Thyroid gland (tissue), 4 donors: ENCODE measurements at places on chromosomes 7 and 10.

DNA sequence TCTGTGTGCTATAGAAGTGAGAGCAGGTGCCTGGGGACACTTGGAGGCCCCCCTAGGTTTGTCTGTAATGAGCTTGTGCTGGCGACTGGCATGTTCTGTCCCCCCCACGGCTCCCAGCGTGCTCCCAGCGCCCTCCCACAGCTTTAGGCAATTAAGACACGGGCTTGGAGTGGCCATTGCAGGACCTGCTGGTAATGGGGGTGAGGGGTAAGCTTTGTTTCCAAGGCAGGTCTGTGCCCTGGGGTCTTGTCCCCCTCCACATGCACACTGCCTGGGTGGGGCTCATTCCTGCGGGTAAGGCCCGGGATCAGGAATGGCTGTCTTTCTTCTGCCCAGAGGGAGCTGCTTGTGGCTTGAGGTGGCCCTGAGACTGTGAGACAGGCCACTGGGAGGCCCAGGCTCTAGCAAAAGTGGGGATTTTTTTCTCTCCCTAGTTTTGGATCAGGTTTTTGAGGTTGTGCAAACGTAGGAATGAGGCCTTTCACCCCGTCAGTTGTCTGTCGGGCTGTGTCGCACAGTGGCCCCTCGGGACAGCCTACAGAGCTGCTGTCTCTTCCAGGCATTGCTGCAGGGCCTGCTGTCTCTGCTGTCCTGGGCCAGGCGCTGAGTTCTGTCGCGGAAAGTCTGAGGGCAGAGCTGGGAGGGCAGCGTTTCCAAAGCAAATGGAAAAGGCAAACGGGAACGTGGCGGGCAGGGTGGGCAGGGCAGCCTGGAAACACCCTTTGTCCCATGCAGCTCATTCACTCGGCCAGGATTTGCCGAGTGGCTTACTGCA is 107.4 kb downstream of the LHPP start:
- DNase-seq, result no peak
- no peak overlapping the region for H3K27ac ChIP-seq
- H3K27me3 ChIP-seq, result no peaks in the 10 kb centered on the region

DNA sequence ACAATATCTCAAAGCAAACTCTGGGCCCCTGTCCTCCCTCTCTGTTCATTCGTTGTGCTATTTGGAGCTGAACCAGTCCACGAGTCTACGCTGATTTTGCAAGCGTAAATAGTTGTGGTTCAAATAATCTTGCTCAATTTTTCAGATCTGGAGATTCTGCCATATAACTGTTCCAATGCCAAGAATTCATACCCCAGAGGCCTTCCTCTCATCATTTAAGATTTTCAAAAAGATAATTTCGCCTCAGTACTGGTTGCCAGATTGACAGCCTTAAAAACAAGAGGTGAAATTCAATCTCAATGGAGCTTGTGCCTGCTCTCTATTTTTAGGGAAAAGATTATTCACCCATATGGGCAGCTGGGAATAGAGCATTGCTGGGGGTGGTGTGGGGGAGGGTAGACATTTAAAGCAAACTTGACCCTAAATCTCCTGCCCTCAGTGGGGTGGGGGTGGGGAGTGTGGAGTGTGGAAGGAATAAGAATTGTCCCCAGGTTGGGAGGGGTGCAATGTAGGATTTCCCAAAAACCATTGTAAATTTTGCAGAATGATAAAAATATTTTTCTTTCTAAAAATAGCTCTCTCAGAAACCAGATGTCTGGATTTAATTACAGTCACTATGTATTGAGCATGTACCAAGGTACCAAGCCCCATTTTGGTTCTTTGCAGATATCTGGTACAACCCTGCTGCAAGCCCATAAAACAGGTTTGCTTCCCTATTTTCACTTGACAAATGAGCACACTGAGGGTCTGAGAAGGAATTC is 104.7 kb upstream of the EEPD1 start:
- H3K4me3 ChIP-seq, result no peak overlapping the region
- no peak for DNase-seq
- no peaks in the 10 kb centered on the region for H3K27me3 ChIP-seq
- no peak overlapping the region for H3K27ac ChIP-seq
- no peaks in the 10 kb centered on the region for H3K36me3 ChIP-seq

- DNase-seq, result no peak
- no peak overlapping the region for H3K4me3 ChIP-seq
- H3K27ac ChIP-seq, result no peak overlapping the region
- H3K4me1 ChIP-seq, result peaks cover 21% of the 10 kb centered on the region
Observed at GRCh38 chr7:6258440-6259182, 13.8 kb downstream of the CYTH3 start.

GRCh38 chr10:63681993-63682697 is 160.9 kb downstream of the REEP3 start:
- H3K27me3 ChIP-seq, result no peaks in the 10 kb centered on the region
- H3K4me3 ChIP-seq, result no peak overlapping the region
- no peaks in the 10 kb centered on the region for H3K36me3 ChIP-seq
- DNase-seq, result no peak

DNA sequence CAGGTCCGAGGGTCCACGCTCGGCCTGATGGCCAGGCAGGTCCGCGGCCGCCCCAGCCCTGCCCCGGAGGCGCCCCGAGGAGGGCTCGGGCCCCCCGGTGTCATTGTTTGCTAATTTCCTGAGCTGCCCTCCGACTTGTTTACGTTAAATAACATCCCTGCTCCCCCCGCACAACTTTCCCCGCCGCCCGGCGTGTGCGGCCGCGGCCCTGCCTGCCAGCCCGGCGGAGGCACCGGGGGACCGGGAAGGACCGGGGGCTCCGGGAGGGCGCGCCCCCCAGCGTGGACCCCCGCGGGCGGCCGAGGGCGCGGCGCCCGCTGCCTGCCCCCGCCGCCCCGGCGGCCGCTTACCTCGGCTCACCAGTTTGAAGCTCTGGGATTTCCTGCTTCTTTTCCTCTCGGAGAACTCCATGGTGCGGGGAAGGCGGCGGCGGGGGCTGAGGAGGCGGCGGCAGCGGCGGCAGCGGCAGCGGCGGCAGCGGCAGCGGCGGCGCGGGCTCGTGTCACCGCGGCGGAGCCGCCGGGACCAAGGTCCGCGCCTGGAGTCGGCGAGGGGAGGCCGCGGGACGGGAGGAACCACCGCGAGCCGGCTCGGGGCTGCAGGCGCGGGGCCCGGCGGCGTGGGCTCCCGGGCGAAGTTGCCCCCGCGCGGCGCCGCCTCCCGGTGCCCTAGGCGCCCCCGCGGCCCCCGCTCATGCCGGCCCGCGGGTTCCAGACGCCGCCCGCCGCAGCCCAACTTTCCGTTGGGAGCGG is 515 bp downstream of the BEND7 start:
- peak overlapping the region; percentile 14 for H3K4me3 ChIP-seq
- H3K36me3 ChIP-seq, result no peaks in the 10 kb centered on the region
- DNase-seq, result peak; percentile 28
- H3K27me3 ChIP-seq, result no peaks in the 10 kb centered on the region
- H3K4me1 ChIP-seq, result peaks cover 13% of the 10 kb centered on the region

- no peak for DNase-seq
- no peaks in the 10 kb centered on the region for H3K36me3 ChIP-seq
- no peak overlapping the region for H3K4me3 ChIP-seq
- H3K27ac ChIP-seq, result no peak overlapping the region
- H3K4me1 ChIP-seq, result no peaks in the 10 kb centered on the region
- no peaks in the 10 kb centered on the region for H3K27me3 ChIP-seq
Observed at GRCh38 chr10:52121688-52122087, 192.4 kb upstream of the DKK1 start.

DNA sequence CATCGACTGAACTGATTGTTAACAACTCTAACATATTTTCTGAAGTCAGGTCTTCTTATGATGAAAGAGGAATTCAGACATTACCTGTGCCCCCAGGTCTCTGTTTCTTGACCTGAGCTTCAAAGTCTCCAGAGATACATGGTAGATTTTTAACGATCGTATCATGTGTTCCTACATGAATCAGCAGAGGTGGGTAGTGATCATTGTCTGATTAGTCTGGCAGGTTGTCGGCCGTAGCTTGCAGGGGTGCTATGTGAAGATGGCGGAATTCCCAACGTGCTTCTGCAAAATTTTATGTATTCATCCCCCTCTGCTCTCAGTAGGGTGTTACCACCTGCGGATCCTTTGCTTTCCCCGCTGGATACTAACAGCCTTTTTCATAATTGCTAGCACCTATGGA is 581.9 kb downstream of the GATA3 start:
- H3K27me3 ChIP-seq, result no peaks in the 10 kb centered on the region
- no peak overlapping the region for H3K27ac ChIP-seq
- H3K36me3 ChIP-seq, result no peaks in the 10 kb centered on the region
- H3K4me1 ChIP-seq, result no peaks in the 10 kb centered on the region
- DNase-seq, result no peak

DNA sequence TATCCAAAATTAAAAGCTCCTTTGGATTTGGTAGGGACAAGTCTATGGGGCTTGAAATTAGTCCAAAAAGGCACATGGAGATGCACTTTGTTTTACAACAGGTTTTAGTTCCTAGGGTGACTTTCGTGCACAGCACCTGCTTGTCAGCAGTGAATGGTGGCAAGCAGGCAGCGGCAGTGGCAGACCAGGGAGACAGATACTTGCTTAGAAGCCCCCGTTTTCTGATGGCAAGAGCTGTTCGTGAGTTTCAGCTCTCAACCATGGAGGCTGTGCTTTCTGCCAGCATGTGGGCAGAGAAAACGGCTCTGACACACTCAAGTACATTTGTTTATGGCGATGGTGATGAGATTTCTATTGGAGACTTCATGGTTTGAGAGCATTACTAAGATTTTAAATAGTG is 61.7 kb upstream of the SHH start:
- no peaks in the 10 kb centered on the region for H3K4me1 ChIP-seq
- no peak overlapping the region for H3K4me3 ChIP-seq
- H3K27ac ChIP-seq, result no peak overlapping the region
- DNase-seq, result no peak
- H3K36me3 ChIP-seq, result no peaks in the 10 kb centered on the region
- H3K27me3 ChIP-seq, result no peaks in the 10 kb centered on the region

- DNase-seq, result no peak
- H3K4me1 ChIP-seq, result no peaks in the 10 kb centered on the region
- H3K36me3 ChIP-seq, result no peaks in the 10 kb centered on the region
- H3K27ac ChIP-seq, result no peak overlapping the region
- no peaks in the 10 kb centered on the region for H3K27me3 ChIP-seq
Observed at GRCh38 chr7:67487316-67487715, 490.7 kb downstream of the TYW1 start.

DNA sequence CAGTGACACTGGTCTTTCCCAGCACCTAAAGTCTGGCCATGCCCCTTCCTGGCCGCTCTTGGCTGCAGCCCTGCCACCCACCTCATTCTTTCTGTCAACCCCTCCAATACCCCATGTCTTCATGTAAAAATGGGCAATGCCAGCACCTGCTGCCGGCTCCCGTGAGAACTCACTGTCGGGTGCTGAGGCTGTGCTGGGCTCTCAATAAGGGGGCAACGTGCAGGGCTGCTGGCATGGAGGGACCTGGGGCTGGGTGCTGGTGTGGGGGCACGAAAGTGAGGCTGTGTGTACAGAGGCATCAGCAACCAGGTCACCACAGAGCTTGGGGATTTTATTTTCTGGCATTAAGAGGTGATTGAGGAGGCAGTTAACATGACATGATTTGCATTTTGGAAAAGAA is 65.3 kb downstream of the ALOX5 start:
- no peaks in the 10 kb centered on the region for H3K27me3 ChIP-seq
- H3K4me3 ChIP-seq, result no peak overlapping the region
- H3K27ac ChIP-seq, result no peak overlapping the region
- no peaks in the 10 kb centered on the region for H3K4me1 ChIP-seq
- no peaks in the 10 kb centered on the region for H3K36me3 ChIP-seq
- no peak for DNase-seq

GRCh38 chr10:130570074-130570473 is 433.9 kb downstream of the GLRX3 start:
- no peaks in the 10 kb centered on the region for H3K4me1 ChIP-seq
- DNase-seq, result no peak

GRCh38 chr7:147796581-147796980 is 794.0 kb upstream of the C7orf33 start:
- H3K4me3 ChIP-seq, result no peak overlapping the region
- no peak overlapping the region for H3K27ac ChIP-seq
- H3K27me3 ChIP-seq, result no peaks in the 10 kb centered on the region
- H3K4me1 ChIP-seq, result no peaks in the 10 kb centered on the region

DNA sequence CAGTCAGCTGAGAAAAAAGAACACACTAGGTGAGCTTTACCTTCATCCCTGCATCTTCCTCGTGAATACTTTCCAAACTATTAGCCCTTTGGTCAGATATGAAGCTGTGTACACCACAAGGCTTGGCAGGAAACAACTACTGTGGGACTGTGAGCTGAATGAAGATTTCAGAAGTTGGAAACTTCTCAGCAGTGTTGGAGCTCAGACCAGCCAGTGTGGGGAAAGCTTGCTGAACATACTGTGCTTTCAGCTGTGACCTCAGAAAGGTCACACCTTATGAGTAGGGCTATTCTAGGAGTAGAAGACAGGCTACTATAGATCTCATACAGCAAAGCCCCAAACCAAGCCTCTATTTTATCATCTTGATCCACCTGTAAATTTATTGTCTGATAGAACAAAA is 123.6 kb downstream of the EXOC4 start:
- H3K4me3 ChIP-seq, result no peak overlapping the region
- DNase-seq, result no peak
- no peaks in the 10 kb centered on the region for H3K4me1 ChIP-seq
- H3K27me3 ChIP-seq, result no peaks in the 10 kb centered on the region
- no peak overlapping the region for H3K27ac ChIP-seq

DNA sequence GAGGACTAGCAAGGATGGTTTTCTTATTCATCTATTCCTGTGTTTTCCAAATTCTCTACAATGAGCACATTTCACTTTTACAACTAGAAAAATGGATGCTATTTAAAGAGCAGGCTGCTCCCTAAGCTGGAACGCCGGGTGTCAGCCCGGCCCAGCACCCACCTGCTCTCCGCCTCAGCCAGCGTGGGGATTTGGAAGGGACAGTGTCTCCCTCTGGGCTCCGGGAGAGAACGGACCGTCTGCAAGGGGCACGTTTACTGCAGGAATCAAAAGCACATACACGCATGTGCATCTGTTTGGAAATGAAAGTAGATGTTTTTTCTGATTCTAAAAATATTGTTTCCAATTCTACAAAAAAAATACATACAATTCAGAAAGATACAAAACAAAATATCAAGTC is 2.3 kb upstream of the JAKMIP3 start:
- no peaks in the 10 kb centered on the region for H3K27me3 ChIP-seq
- no peak for DNase-seq
- no peak overlapping the region for H3K27ac ChIP-seq
- H3K36me3 ChIP-seq, result no peaks in the 10 kb centered on the region
- H3K4me3 ChIP-seq, result no peak overlapping the region
- peaks cover 9% of the 10 kb centered on the region for H3K4me1 ChIP-seq
